Karpas-422 (cell line): ENCODE measurements at places on chromosomes 7 and 10. TPM values are rescaled to one million over a fixed set of nuclear protein-coding genes. Genes with fewer than 3 reads are reported as not detected.

RPEL1 gene
- total RNA-seq = not detected in 2 replicates

TIMM23 gene
- total RNA-seq = 44.1 and 68.5 TPM in 2 replicates

ANKRD30A gene
- total RNA-seq = not detected in 2 replicates

PTN gene
- total RNA-seq = 0.47 TPM in 1 of 2 replicates, not detected in the other

HPSE2 gene
- total RNA-seq = not detected in 2 replicates

ZNF736 gene
- total RNA-seq = 42.9 and 82.3 TPM in 2 replicates

SDK1 gene
- total RNA-seq = not detected in 2 replicates

NPY4R gene
- not detected in 2 replicates for total RNA-seq

OAT gene
- total RNA-seq = 64.8 and 98.4 TPM in 2 replicates

COL17A1 gene
- total RNA-seq = not detected in 2 replicates

BUB3 gene
- 183 and 393 TPM in 2 replicates for total RNA-seq

GPR15LG gene
- not detected in 2 replicates for total RNA-seq

VSIR gene
- total RNA-seq = 0.07 and 1.8 TPM in 2 replicates

PAX2 gene
- not detected in 2 replicates for total RNA-seq

MLXIPL gene
- not detected in 2 replicates for total RNA-seq

GOLGA7B gene
- total RNA-seq = not detected in 2 replicates

ANLN gene
- 23.1 and 27.5 TPM in 2 replicates for total RNA-seq

SH2D4B gene
- total RNA-seq = 0.07 TPM in 1 of 2 replicates, not detected in the other

H2BK1 gene
- total RNA-seq = not detected in 2 replicates

HOXA9 gene
- total RNA-seq = not detected in 2 replicates

AFAP1L2 gene
- total RNA-seq = 2.0 and 4.4 TPM in 2 replicates

RNF148 gene
- not detected in 2 replicates for total RNA-seq

SAMD9 gene
- 16.9 and 28.8 TPM in 2 replicates for total RNA-seq

AGBL3 gene
- total RNA-seq = 0.97 and 3.5 TPM in 2 replicates

ZNF394 gene
- total RNA-seq = 40.4 and 40.8 TPM in 2 replicates

SPDYE5 gene
- not detected in 2 replicates for total RNA-seq

VAX1 gene
- not detected in 2 replicates for total RNA-seq

SEMA3C gene
- not detected in 2 replicates for total RNA-seq

STK31 gene
- 0.14 and 0.15 TPM in 2 replicates for total RNA-seq

EBLN1 gene
- not detected in 2 replicates for total RNA-seq

CHST3 gene
- total RNA-seq = not detected in 2 replicates

PIP gene
- not detected in 2 replicates for total RNA-seq

TMEM213 gene
- not detected in 2 replicates for total RNA-seq

DPY19L1 gene
- total RNA-seq = 5.9 and 10.3 TPM in 2 replicates
